ENCODE measurements at places on chromosomes 11 and 22.

- no peak for DNase-seq
Observed at GRCh38 chr22:49205483-49205800, 622.2 kb downstream of the BRD1 start.

DNA sequence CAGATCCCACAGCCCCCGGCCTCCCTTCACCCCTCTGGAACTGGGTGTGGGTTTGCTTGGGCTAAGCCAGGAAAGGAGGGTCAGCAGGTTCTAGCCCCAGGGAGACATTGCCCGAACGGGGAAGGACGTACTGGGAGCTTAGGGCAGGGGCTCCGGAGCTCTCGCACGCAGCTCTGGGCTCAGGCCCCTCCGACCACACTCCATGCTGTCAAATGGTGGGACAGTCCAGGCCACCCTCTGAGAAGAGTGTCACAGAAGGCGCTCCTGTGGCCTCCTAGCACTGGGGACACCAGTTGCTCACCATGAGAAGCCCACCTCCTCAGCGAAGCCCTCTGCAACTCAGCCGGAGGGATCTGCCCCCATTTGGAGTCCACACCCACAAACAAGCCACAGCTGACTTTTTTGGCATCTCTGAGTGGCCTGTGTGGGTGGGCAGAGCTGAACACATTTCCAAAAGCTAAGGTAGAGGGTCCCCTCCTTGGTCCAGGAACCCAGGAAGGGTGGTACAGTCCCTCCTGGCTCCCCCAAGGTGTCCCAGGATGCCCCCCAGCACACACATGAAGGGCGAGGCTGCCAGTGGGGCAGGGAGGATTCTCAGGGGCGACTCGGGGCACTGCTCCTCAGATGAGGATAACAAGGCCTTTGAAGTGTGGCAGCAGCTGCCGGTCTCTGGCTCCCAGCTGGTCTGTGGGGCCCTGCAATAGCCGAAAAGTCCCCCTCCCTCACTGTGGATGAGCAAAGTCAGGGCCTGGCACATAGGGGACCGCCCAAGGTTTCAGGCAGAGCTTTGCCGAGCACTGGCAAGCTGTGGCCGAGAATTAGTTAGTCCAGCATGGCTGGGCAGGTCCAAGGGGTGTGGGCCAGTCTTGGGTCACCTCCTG, 13.0 kb upstream of the TEF start:
- no peak for DNase-seq

GRCh38 chr11:8339592-8340022, 75.9 kb upstream of the LMO1 start:
- DNase-seq, result no peak

- DNase-seq, result no peak
Observed at GRCh38 chr11:43947815-43948214, 5.4 kb downstream of the C11orf96 start.

DNA sequence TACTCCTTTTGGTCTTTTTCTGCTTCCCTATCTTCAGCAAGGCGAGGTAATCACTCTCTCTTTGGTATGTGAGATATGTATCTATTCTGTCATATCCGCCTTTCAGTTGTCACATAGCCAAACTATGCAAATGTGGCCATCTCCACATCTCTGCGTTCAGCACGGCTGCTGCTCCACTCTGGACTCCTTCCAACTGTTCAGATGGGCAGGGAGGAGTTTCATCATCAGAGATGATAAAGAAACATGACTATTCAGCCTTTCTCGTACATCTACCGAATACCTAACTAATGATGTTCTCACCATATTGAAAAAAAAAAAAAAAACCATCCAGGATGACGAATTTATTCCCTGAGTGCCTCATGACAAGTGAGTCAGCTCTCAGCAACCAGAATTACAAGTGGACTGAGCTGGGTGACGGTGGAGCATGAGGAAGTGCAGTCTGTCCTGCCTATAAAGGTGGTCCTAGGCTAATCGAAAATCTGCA, 899.6 kb downstream of the OPCML start:
- no peak for DNase-seq

DNA sequence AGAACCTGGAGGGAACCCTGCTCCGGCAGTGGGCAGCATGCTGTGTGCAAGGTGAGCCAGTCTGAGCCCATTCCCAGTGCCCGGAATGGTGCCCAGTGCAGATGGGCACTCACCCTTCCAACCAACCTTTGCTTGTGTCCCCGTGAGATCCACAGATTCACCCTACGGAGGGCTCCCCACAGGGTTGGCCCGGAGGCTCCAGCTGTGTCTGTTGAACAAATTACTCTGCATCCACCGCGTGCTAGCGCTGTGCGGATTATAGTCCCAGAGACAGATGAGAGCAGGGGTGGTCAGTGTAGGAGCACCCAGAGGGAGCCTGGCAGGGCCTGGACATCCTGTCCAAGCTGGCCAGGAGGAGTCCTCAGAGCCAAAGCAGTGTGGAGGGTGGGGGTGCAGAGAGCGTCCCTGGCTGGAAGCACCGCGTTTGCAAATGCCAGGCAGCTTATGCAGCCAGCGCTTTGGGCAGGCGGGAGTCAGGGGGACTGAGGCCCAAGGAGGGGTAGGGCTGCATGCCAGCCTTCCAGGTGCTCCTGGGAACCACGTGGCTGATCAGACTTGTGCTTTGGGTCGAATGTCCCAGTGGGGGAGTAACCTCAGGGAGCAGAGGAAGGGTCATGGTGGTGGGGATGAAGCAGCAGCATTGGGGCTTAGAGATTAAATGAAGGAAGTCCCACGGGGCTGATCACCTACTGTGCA, 80.5 kb downstream of the KCNQ1 start:
- no peak for DNase-seq

GRCh38 chr11:81869351-81870065, 864.2 kb downstream of the FAM181B start:
- peak; percentile 75 for DNase-seq

DNA sequence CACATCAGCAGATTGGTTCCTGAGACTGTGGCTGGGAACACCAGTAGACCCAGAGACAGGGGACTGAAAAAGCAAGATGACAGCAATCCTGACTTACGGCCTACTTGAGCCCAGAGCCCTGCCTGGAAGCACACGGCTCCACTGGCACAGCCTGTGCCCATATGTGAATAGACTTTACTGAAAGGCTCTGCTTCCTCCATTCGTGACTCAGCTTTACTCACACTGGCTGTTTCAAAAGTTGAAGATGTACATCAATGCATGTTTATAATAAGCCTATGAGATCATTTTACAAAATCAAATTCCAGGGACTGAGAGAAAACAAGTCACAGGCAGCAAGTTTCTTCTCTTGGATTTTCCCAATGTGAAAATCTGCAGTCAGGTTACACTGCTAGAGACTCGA, 134.6 kb upstream of the TEAD1 start:
- no peak for DNase-seq

- no peak for DNase-seq
Observed at GRCh38 chr11:125394296-125394695, 101.8 kb downstream of the FEZ1 start.

DNA sequence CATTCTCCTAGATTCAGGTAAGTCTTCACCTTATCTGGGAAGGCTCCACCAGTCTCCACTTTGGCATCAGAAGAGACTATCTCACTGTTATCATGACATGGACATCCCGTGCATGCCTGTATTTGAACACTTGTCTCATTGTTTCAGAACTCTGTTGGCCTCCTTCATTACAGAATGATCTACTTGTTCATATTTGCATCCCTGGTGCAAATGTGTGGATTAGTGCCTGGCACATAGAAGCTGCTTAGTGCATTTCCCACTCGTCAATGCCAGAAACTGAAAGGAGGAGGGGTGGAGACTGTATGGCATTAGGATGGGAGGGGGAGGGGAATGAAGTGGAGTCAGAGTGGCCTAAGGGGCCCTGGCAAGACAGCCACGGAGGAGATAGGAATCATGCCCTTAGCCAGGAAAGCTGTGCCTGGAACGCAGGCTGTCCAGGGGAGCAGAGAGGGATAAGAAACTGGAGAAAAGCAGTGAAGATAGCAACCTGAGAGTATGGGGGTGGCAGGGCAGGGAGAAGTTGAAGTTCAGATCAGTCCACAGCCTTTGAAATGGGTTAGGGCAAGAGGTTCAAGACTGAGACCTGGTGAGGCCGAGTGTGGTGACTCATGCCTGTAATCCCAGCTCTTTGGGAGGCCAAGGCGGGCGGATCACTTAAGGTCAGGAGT, 53.8 kb upstream of the CAPRIN1 start:
- no peak for DNase-seq

DNA sequence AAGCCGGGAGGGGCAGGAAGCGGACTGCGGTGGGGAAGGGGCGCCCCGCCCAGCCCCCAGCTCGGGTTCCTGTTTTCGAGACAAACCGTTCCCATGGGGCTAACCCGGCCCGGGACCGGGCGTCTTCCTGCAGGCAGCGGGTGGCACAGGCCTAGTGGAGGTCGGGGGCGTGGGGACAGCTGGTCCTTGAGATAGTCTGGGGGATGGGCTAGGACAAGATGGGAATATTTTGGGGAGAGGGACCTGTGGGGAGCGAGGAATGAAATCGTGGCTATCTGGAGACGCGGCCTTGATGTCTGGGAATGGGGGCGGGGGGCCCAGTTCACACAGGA, 1.2 kb upstream of the RASGRP2 start:
- DNase-seq, result no peak

GRCh38 chr22:30272781-30273601, 6.3 kb upstream of the OSM start:
- no peak for DNase-seq

All from activated T-cell treated with anti-CD3 and anti-CD28 coated beads for 24 hours (primary cell).